ENCODE measurements at places on chromosomes 13 and 19.

- no peak for DNase-seq
These were observed 4.2 kb downstream of the SLC7A1 start for GRCh38 chr13:29591310-29591709.

DNA sequence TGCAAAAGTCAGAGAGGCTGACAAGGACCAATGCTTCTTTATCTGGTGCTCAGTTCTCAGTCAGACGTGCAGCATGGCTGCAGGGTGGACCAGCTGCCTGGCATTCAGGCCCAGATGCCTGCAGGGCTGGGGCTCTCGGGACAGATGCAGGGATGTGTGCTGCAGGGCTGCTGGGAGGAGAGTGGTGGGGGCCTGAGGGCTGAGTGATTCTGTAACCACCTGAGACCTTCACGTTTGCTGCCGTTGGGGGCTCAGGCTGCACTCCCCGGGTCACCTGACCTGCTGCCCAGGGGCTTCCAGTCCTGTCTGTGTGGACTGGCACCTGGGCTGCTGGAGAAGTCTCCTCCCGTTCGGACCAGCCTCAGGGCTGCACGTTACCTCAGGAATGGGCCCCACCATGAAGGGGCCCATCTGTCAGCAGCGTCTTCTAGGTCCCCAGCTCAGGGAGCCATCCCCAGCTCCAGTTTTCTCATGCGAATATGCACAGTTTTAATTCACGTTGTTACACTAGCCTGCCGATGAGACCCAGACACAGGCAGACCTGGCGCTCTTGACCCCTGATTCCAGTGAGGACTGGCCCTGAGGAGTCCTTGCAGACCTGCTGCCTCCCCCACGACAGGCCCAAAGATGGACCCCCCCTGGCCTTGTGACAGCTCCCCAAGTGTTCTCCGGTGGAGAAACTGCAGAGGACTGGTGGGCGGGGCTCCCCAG lies 16.9 kb downstream of the KCTD15 start:
- no peak for DNase-seq

DNA sequence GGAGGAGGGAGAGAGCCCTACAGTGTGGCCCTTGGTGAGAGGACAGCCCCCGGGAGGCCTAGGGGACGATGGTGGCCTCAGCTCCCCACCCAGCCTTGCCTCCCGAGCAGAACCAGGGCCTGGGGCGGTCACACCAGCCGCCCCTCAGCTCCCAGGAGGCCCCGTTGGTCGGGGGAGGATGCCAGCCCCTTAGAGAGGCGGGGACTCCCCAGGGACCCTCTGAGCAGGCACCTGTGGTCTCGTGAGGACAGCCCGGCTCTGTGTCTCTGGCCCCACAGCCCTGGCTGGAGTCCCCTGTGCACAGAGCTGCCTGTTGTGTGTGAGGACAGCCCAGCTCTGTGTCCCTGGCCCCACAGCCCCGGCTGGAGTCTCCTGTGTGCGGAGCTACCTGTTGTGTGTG lies 158.8 kb downstream of the KDM4B start:
- DNase-seq = no peak

DNA sequence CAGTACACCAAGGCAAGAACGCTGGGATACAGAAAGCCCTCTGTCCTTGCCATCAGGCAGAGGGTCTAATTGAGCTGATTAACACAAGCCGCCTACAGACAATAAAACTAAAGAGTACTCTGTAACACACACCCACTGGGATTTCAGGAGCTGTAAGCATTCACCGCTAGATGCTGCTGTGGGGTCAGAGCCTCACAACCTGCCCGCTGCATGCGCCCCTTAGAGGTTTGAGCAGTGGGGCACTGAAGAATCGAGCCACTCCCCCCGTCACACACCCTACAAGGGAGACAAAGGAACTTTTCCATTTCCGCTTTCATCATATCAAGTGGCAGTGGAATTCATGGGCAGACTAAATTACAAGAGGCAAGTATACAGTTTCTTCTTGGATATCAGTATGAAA lies 1080.6 kb downstream of the PCDH17 start:
- no peak for DNase-seq

DNA sequence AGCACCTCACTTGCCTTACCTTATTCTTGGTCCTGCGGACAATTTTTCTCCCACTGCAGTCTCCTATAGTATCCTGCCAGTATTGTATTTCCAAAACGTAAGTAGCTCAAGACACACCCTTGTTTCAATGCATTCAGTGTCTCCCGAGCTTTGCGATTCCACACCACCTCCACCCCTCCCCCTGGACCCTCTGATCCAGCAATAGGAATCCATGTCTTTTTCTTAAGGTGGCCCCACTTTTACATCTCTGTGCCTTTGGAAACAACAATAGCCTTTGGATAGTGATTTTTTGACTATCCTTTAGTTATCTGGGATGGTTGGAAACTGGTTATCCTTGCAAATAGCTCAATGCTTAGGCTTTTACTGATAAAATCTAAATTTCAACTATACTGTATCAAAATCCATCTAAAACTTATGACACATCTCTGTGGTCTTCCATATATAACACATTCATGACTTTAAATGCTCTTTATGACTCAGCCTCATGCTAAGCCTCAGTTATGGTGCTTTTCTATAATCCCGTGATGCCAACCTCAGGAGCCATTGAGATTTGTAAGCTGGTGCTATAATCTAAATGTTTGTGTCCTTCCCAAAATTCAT lies 27.1 kb downstream of the FAM216B start:
- no peak for DNase-seq

GRCh38 chr13:34698945-34699344 lies 243.1 kb upstream of the NBEA start:
- no peak for DNase-seq

DNA sequence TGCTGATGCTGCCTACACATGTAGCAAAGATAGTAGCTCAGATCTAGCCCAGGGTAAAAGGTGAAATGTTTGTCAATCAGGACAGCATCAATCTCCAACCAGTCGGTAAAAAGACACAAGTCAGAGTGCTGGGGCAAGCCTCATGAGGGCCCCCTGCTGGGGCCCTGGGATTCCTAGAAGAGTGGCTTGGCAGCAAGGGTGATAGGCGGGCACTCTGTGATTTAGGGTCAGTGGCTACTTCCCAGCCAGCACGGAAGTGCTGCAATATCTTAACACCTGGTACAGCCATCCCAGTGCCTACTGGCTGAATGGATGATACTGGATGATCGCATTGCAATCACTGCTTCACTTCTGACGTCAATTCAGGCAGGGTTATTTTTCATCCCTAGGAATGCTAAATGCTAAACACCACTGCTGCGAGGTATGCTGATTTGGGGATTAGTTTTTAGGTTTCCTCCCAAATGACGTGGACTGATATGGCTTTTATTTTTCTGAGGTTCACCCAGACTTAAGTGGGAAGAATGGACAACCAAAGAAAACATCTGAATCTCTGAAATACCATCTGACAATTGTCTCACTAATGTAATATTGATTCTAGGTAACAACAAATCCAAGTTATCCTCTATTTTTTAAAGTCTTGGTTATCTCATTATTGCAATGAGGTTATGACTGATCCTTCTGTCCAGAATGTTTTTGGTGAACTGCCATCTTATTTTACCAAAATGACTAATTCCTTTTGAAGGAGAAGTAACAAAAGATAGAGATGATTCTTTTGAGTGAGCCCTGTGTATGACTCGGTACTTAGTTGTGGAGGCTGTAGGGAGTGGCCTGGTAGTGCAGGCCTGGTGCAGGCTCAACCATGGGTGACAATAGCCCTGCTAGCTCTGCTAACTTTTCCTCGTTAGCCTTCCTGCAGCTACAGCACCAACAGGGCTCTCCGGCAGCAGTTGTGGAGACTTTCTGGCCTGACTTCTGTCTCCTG lies 432.5 kb downstream of the FGF9 start:
- DNase-seq = no peak

GRCh38 chr19:12055784-12056183 lies 3.0 kb upstream of the ZNF878 start:
- no peak for DNase-seq

GRCh38 chr19:14012378-14012915 lies 6.3 kb upstream of the RFX1 start:
- no peak for DNase-seq

All from CD4-positive, alpha-beta T cell treated with Interleukin-4 for 4 hours (primary cell).